Stimulated activated CD4-positive, alpha-beta T cell treated with anti-CD3 and anti-CD28 coated beads, Interleukin-2, amount 100 ng/mL, for 24 hours (primary cell): ENCODE measurements at places on chromosomes 13 and 19.

- DNase-seq, result no peak
These were observed 30.1 kb upstream of the OLFM2 start for GRCh38 chr19:9966448-9966847.

DNA sequence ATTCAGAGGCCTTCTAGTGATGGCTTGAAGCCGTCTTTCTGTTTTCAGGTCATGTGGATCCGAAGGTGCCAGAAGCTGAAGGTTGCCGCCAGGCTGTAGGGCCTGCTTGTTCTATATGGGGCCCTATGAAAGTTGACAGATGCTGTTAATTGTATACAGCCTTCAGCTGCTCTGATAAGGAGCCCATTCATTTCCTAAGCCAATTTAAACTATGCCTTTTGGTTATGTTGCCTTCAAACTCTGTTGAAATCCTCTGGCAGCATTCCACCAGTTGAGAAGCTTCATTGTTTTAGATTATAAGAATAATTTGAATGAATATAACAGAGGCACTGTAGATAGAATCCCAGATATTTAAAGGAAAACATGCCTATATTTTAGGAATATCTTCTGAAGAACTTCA lies 34.4 kb downstream of the RAP2A start:
- DNase-seq, result no peak

- no peak for DNase-seq
These were observed 32.1 kb upstream of the OR1M1 start for GRCh38 chr19:9054765-9055164.

GRCh38 chr13:99039718-99040280 lies 61.9 kb upstream of the DOCK9 start:
- no peak for DNase-seq

GRCh38 chr19:13401388-13401787 lies 104.9 kb downstream of the CACNA1A start:
- DNase-seq, result no peak

DNA sequence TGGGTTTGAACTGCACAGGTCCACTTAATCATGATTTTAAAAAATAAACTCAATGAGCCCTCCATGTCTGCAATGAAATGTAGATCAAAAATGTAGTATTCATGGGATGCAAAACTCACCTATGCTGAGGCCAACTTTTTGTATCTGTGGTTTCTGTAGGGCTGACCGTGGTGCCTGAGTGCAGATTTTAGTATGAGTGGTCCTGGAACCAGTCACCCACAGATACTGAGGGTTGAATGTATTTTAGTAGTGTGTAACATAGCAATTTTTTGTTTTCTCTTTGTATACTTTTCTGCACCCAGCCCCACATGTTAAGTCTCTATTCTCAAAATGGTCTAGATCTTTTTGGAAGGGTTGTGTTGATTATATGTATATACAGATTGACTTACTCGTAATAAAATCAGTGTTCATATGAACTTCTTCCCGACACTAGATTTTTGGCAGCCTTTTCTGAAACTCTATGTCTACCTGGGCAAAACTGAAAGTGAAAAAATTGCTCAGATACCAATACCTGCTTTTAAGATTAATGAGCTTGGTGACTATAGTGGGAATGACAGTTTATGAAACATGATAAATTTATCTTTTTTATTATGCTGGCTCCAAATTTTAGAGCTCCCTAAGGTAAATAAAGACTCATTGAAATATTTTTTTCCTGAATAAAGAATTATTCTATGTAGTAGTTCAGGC lies 51.6 kb downstream of the DNAJC15 start:
- DNase-seq, result no peak

DNA sequence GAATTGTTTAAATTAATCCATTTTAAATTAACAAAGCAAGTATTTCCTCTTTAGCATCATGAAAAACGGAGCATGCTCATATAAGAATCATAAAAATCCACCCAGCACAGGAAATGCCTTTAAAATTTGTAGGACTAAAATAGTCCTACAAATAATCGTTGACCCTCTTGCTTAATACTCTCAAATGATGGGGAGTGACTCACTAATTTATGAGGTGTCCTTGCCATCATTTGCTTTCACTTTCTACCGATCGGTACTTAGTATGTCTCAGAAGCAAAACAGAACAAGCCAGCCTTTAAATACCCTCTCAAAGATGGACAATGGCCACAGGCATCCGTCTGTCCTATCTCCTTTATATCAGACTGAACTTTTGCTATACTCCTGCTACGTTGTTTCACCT lies 97.2 kb downstream of the SUCLA2 start:
- no peak for DNase-seq
